Activated CD8-positive, alpha-beta T cell treated with anti-CD3 and anti-CD28 coated beads, Interleukin-2, amount 10 ng/mL, durations not matched to agents 7 days and 5 days (primary cell): ENCODE measurements at places on chromosomes 3 and 15.
A peak's percentile ranks its signal among the peaks of the same experiment; 100 is the strongest.

DNA sequence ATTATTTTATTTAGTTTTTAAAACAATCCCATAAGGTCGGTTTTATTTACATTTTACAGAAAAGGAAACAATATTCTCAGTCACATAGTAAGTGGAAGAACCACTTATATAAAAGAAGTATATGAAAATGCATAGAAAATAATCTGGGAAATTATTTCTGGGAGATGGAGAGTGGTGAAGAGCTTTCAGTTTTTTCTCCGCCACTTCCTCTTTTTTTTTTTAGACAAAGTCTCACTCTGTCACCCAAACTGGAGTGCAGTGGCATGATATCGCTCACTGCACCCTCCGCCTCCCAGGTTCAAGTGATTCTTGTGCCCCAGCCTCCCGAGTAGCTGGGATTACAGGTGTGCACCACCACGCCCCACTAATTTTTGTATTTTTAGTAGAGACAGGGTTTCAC, 21.2 kb downstream of the RAD51 start:
- no peak overlapping the region for H3K4me3 ChIP-seq
- H3K36me3 ChIP-seq: peaks cover 54% of the 10 kb centered on the region
- no peak for DNase-seq
- no peaks in the 10 kb centered on the region for H3K4me1 ChIP-seq

- DNase-seq: no peak
- no peaks in the 10 kb centered on the region for H3K27me3 ChIP-seq
- no peaks in the 10 kb centered on the region for H3K4me1 ChIP-seq
- H3K27ac ChIP-seq: no peak overlapping the region
- no peak overlapping the region for H3K4me3 ChIP-seq
These were observed 37.4 kb downstream of the POLQ start for GRCh38 chr3:121508389-121508788.

DNA sequence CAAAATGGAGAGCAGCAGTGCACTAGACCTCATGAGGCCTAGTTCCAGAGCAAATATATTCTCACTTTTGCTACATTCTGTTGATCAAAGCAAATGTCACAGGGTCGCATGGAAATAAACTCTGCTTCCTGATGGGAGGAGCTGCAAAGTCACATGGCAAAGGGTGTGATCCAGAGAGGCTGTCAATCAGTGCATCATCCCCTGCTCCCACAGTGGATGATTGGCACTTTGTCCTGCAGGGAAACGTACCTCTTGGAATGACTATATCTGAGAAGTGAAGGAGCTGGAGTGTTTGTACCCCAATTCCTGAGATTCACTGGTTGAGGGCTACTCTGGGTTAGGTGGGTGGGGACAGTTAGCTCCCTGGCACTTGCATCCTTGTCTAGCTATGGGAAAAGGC, 195.1 kb upstream of the CTDSPL start:
- peaks cover 8% of the 10 kb centered on the region for H3K27me3 ChIP-seq
- no peak overlapping the region for H3K4me3 ChIP-seq
- H3K27ac ChIP-seq: no peak overlapping the region

GRCh38 chr3:150367757-150368156, 40.3 kb upstream of the TSC22D2 start:
- no peak for DNase-seq
- H3K4me3 ChIP-seq: no peak overlapping the region
- peaks cover 2% of the 10 kb centered on the region for H3K4me1 ChIP-seq
- no peaks in the 10 kb centered on the region for H3K36me3 ChIP-seq
- H3K27me3 ChIP-seq: peaks cover 2% of the 10 kb centered on the region

DNA sequence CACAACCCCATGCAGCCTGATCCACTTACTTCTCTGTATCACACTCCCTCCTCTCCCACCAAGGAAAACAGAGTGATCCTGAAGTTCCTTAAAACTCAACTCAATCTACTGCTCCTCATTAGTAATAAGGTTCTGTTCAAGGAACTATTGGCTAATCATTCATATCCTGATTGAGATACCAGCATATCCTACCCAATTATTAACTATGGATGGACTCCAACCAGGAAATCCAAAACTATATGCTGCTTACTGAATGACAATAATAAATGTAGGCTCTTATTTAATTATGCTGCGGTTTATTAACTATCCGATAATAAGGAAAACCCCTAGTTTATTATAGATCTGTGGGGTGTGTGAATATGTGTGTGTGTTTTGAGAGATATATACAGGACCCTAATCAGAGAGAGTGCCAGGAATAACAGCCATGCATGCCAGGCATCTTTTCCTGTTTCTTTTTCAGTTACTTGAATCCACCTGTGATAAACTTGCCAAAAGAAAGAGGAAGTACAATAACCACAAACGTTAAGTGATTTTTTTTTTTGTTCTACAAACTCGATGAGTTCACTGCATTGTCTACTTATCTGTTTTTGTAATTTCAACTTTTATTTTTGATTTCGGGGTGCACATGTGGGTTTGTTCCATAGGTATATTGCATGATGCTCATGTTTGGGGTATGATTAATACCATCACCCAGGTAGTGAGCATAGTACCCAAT, 1031.7 kb upstream of the CFAP20DC start:
- DNase-seq: no peak
- peak overlapping the region; percentile 70 for H3K27ac ChIP-seq
- H3K4me3 ChIP-seq: peak overlapping the region; percentile 43

DNA sequence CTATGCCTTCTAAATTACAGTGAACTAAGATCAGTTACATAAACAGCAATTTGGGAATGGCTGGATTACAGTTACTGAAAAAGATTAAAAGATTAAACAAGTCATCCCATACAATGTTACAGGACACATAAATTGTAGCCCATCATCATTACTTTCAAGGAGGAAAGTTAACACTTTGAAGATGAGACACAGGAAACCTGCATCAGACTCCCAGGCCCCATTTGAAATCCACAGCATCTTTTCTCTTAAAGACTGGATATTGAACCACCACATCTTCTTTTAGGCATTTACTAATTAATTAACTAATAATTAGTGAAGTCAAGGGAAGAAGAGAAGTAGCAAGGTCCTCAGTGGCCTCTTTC, 170.2 kb downstream of the PLCL2 start:
- H3K4me1 ChIP-seq: peaks cover 23% of the 10 kb centered on the region
- H3K27me3 ChIP-seq: no peaks in the 10 kb centered on the region
- no peak overlapping the region for H3K4me3 ChIP-seq
- no peak for DNase-seq
- peak overlapping the region; percentile 13 for H3K27ac ChIP-seq

DNA sequence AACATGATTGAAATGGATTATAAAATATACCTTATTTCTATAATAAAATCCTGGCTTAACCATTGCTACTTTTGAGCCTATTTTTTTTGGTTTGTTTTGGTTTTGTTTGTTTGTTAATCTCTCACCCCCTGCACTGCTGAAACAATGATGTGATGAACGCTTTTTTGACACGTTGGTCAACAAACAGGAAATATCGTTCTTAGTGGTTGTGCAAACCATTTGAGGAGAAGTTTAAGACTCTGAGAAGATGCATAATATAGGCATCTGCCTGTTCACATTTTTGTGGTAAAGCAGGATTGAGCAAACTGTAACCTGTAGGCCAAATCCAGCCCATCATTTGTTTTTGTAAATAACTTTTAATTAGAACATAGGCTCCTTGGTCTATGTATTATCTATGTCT, 75.5 kb upstream of the MDFIC2 start:
- no peaks in the 10 kb centered on the region for H3K27me3 ChIP-seq
- no peak for DNase-seq
- no peaks in the 10 kb centered on the region for H3K4me1 ChIP-seq
- no peak overlapping the region for H3K27ac ChIP-seq

DNA sequence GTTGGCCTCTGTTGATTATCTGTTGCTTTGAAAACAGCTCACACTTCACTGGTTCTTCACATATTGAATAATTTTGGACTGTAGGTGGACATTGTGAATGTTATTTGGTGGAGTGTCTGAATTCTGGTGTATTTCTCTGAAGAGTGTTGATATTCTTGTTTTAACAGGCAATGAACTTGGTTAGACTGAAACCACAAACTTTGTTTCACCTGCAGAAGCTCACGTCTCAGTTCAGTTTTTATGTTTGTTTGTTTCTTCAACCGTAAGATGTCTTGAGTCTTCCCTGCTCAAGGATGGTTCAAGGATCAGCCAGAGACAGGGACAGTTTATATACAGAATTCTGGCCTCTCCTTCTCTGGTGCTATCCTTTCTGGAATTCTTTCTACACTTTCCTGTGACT, 43.6 kb downstream of the C3orf20 start:
- H3K4me1 ChIP-seq: peaks cover 2% of the 10 kb centered on the region
- no peaks in the 10 kb centered on the region for H3K36me3 ChIP-seq
- peaks cover 9% of the 10 kb centered on the region for H3K27me3 ChIP-seq
- H3K4me3 ChIP-seq: no peak overlapping the region

- H3K4me3 ChIP-seq: no peak overlapping the region
- H3K27ac ChIP-seq: no peak overlapping the region
- H3K36me3 ChIP-seq: no peaks in the 10 kb centered on the region
These were observed 524.2 kb downstream of the NLGN1 start for GRCh38 chr3:173921732-173922131.

DNA sequence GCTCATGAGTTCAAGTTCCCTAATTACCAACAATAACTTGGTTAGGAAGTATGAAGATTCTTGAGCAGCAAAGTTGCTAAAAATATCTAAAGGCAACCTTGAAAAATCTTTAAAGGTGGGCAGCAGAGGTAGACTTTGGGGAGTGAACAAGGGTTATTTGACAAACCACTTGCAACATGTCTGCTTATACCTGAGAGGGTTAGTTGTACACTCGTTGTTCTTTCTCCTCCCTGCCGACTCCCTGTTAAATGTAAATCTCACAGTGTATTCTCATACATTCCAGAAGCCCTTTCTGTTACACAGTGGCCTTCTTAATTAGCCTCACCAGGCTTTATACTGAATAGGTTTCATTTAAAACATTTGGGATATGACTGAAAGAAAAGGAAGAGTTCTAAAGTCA, 121.7 kb downstream of the ARNT2 start:
- H3K4me1 ChIP-seq: no peaks in the 10 kb centered on the region
- DNase-seq: no peak
- no peaks in the 10 kb centered on the region for H3K36me3 ChIP-seq
- H3K27me3 ChIP-seq: peaks cover 13% of the 10 kb centered on the region
- no peak overlapping the region for H3K27ac ChIP-seq

DNA sequence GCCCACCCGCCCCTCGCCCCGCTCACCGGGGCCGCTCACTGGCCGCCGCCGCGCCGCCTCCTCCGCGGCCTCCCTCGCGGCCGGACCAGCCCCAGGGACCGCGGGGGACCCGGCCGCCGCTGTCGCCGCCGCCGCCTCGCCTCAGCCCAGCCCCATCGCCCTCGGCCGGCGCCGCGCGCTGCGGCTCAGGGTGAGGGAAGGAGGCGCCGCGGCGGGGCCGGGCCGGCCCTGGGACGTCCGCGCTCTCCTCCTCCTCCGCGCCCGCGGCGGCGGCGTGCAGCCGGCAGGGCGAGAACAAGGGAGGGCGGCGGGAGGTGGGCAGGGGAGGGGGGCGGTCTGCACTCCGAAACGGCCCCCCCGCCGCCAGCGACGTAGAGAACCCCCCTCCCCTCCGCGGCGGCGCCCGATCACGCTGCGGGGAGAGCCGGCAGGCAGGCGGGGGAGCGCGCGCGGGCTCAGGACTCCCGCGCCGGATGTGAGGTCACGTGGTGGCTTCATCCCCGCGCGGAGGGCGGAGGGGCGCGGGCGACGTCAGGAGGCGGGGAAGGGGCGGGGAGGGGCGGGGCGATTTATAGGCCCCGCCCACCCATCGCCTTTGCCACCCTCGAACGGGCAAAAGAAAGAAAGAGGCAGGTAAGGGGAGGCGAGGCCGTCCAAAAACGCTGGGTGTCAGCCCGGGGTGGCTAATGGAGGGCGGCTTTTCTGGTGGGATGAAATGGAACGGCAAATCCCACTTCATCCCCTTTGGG, at the start of gene ATP13A3:
Gene ATP13A3 (minus strand): TSS at position 463 of the 749 bp plus-strand sequence. CDS start 24,812 bp downstream, outside the sequence.
- peak within 1 kb of the TSS; percentile 93 for H3K27ac ChIP-seq
- DNase-seq: peak; percentile 90
- no peaks in the 10 kb centered on the region for H3K27me3 ChIP-seq
- peak within 1 kb of the TSS; percentile 89 for H3K4me3 ChIP-seq

- no peaks in the 10 kb centered on the region for H3K36me3 ChIP-seq
- H3K4me1 ChIP-seq: no peaks in the 10 kb centered on the region
- H3K27me3 ChIP-seq: no peaks in the 10 kb centered on the region
- no peak for DNase-seq
- H3K27ac ChIP-seq: no peak overlapping the region
- no peak overlapping the region for H3K4me3 ChIP-seq
These were observed 480.5 kb downstream of the OTOL1 start for GRCh38 chr3:161977063-161977462.

DNA sequence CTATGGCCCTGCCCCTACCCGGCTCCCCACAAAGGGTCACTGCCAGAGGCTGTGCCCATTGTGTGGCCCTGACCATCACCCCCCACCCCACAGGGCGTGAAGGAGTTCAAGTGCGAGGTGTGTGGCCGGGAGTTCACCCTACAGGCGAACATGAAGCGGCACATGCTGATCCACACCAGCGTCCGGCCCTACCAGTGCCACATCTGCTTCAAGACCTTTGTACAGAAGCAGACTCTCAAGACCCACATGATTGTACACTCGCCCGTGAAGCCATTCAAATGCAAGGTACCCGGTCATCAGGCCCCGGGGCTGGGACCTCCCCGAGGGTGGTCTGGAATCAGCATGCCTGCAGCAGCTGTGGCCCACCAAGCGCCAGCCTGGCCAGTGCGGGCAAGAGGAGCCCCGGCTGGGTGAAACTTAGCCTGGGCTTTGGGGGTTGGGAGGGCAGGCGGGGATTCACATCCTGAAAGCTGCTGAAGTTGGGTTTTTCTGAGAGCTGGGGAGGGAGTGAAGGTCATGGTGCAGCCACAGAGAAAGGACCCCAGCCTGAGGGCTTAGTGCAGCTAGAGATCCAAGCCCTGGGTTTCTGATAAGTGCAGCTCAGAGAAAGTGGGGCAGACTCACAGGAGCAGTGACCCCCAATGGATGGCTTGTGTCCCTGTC, 29.2 kb downstream of the IDH2 start:
- H3K4me1 ChIP-seq: peaks cover 10% of the 10 kb centered on the region
- H3K27ac ChIP-seq: no peak overlapping the region
- peaks cover 24% of the 10 kb centered on the region for H3K36me3 ChIP-seq
- no peaks in the 10 kb centered on the region for H3K27me3 ChIP-seq

DNA sequence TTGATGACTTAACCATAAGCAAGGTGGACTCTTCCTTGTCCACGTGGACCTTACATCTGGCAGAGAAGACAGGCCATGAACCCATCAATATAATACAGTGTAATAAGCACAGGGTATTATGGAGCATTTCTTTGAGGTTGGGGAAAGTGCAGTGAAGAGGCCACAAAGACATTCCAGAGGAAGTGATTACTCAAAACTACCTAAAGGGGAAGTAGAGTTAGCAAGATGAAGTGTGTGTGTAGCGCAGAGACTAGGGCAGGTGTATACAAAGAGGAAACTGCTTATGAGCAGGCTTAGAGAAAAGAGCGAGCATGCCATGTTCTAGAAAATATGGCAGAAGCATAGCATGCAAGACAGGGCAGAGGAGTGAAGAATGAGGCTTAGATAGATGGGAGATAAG, 17.9 kb downstream of the CP start:
- H3K27me3 ChIP-seq: peaks cover 24% of the 10 kb centered on the region
- peaks cover 11% of the 10 kb centered on the region for H3K4me1 ChIP-seq
- no peak overlapping the region for H3K27ac ChIP-seq
